Astrocyte of the cerebellum (primary cell): ENCODE measurements at places on chromosomes 13 and 19.

GRCh38 chr13:81207231-81207630, 866.3 kb upstream of the SPRY2 start:
- DNase-seq, result no peak

DNA sequence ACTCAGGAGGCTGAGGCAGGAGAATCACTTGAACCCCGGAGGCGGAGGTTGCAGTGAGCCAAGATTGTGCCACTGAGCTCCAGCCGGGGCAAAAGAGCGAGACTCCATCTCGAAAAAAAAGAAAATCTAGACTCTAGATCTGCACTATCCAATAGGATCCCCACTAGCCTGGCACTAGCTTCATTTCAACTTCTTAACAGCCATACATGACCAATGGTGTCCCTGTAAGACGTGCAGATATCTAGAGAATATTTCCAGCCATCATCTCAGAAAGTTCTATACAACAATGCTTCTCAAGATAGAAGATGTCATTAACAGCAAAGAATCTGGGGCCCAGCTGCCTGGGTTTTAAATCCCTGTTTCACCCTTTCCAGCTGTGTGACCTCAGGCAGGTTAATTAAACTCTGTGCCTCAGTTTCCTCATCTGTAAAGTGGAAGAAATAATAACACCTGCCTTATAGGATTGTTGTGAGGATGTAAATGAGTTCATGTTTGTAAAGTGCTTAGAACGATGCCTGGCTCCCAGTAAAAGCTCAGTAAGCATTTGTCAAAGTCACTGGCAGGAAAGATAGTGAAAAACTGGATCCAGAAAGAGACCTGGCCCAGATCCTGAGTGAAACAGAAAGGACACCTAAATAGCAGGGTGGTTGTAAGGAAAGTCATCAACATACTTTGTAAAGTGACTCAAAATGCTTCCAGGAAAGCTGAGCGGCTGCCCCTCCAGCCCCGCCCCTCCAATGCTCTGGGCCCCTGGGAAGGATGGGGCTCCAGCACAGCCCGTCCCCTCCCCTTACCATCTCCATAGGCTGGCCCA, 13.5 kb downstream of the WIZ start:
- DNase-seq, result no peak

- no peak for DNase-seq
These were observed 123.8 kb downstream of the STK24 start for GRCh38 chr13:98452851-98453843.

DNA sequence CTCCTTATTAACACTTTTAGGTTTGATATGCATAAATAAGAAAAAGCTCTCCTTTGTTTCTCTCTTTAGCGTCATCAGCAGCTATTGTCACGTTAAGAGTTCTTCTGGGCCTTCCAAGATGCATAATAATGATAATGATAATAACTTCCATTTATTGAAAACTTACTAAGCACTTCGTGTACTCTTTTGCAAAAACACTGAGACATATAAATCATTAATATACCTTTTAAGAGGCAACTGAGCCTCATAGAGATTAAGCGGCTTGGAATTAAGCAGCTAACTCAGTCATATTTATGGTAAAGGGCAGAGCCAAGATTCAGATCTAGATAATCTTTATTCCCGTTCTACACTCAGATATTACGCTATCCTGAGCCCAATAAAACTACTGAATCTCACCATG, 1105.1 kb downstream of the OLFM4 start:
- no peak for DNase-seq

GRCh38 chr13:74895042-74895796, 586.8 kb downstream of the TBC1D4 start:
- no peak for DNase-seq

- no peak for DNase-seq
These were observed 384.2 kb downstream of the SLITRK1 start for GRCh38 chr13:83498045-83498444.

- peak; percentile 60 for DNase-seq
These were observed 5.3 kb downstream of the DHPS start for GRCh38 chr19:12676384-12676792.

GRCh38 chr19:58374200-58374599, 6.6 kb downstream of the ZNF837 start:
- no peak for DNase-seq

DNA sequence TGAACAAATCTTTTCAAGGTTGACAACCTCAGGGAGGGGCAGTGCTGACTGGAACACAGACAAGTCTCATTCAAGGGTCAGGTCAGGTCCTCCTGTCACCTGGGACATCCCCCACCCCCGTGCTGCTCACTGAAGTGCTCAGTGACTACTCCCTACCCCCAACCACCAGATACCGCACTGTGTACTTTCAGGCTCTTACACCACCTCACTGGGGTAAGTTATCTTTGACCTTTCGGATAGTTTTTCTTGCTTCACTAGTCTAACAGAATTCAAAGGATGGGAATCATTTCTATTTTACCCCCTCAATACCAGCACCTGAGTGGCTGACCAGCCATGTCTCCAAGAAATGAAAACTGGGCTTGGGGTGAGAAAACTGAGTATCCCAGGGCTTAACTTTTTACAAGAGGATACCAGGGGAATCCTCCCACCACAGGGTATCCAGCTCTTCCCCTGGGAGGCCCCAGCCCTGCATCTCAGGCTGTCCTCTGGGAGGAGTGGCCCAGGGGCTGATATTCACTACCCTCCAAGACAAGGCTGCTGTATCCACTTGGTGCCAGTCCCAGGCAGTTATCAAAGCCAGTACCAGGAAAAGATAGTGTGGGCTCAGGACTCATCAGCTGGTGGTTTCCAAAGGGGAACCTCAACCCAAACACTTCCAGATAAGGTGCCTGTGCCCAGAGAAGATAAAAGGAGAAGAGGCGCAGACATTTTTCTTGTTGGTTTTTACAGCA, 2.1 kb downstream of the ZNF563 start:
- DNase-seq, result no peak

DNA sequence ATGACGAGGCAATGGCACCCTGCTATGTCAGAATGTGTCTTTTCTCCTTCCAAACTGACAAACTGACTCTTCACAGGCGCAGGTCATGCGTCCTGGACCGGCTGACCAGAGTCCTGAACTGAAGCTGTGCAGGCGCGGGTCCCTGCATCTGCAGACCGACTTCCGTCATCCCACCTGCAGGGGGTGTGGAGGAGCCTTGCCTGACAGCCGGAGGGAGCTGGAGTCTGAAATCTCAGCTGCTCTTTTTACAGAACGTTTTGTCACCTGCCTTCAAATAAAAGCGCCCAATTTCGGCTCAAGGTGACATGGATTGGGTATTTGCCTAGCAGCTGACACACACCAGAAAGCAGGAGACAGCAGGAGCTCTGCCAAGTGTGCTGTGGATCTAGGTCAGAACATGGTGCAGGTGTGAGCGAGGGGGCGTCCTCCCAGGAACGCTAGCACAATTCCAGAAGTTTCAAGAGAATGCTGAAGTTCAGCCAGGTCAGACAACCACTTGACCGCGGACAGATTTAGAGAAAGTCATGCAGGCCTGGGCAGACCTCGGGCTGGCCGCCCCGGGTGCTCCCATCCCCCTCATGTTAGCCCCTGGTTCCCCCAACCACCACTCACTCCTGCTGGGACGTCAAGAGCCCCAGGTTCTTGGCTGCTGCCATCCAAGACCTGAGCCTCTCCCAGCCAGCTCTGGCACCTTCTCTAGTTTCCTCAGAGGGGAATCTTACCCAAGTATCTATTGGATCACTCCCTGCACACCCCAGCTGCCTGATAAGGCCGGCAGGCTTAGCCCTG, 32.8 kb downstream of the ELL start:
- no peak for DNase-seq

DNA sequence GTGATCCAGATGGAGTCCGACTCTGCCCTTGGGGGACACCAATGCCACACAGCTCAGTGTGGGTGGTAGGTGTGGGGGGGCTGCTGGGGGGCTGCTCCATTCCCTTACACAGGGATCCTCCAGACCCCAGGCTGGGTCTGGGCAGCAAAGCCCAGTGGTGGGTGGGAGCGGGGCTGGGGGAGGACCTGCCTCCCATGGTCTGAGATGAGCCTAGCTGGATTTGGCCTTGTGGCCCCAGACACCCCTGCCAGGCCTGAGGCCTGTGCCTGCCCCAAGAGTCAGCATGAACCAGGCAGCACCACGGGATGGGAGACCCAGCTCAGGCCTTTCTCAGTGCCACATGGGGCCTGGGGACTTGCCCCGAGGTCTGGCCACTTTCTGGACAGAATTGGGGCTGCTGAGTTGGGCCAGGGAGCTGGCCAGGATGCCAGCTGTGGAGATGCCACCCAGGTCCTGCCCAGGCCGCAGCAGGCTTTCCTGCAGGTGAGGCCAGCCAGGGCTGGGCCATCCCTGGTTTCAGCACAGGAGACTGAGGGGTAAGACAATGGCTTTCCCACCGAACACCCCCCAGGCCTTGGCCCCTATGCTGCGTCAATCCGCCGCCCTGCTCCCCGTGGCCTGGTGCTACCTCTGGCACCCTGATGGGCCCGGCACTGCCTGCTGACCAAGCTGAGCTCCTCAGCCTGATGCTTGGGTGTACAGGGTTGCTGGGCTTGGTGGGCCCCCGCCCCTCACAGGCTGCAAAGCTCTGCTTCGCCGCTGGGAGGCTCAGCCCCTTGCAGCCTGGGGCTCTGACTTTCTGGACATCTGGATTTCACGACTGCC, 24.2 kb downstream of the CEBPG start:
- no peak for DNase-seq

DNA sequence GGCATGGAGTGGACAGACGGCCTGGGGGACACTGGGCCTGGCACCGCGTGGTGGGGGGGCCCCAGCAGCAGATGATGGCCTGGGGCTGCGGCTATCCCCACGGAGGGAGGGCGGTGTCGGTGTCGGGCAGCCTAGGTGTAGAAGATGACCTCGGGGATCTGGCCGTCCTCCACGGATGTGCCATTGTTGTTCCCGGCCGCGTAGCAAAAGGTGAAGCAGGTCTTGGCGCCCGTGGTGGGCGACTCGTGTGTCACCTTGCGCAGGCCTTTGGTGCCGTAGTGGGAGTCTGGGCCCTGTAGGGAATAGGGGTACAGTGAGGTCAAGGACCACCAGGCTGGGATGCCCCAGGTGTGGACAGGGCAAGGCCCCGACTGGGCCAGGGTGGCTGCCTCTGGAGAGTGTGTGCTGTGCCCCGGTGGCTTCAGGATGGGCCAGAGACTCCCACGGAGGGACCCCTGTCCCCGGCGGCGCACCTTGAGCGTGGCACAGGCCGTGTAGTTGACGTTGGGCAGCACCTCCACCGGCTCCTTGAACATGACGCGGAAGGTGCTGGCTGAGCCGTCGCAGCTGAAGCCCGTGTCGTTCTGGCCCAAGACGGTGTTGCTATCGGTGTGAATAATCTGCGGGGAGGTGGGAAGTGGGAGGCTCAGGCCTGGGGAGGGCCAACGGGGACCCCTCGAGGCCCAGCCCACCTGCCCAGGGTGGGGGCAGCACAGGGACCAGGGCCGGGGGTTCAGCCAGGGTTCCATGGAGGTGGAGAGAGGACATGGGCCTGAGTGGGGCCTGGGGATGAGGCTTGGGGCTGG, 29.0 kb downstream of the BTBD2 start:
- no peak for DNase-seq

- DNase-seq, result peak; percentile 12
These were observed 7.2 kb upstream of the ZNF606 start for GRCh38 chr19:58009666-58010301.

- DNase-seq, result no peak
These were observed 32.9 kb downstream of the ZNF701 start for GRCh38 chr19:52602941-52603340.

DNA sequence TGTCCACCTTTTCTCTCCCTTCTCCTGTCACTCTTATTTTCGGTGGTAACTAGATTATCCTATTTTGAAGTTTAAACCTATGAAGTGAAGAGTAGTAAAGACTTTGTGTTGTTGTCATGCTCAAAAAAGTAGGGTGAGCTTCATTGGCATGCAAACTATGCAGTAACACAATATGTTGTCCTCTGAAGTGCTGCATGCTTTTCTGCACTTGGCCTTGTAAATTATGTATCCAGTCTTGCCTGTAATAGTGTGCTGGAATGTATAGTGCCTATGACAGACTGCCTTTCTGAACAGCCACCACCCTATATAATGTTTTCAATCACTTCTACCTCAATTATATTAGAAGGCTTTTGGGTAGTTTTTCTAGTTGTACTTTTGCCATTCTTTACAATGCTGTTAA, 1198.2 kb upstream of the PCDH20 start:
- no peak for DNase-seq

- no peak for DNase-seq
These were observed 122.5 kb downstream of the CDK8 start for GRCh38 chr13:26376430-26376829.

DNA sequence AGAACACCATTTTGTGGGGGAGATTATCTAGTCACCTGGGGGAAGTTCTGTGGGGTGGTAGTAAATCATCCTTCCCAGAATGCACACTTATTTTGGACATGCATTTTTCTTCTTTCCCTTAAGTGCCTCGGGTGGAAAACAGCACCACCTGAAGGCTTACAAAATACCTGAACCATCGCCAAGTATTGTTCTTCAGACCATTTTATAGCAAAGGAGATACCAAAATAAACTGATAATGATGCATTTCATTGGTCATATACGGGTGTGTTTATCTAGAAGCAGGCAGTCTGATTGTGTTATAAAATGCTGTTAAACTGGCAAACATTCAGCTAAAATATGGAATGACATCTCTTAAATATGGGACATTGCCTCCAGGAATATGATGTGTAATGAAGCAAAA, 1034.7 kb downstream of the SLITRK1 start:
- no peak for DNase-seq

DNA sequence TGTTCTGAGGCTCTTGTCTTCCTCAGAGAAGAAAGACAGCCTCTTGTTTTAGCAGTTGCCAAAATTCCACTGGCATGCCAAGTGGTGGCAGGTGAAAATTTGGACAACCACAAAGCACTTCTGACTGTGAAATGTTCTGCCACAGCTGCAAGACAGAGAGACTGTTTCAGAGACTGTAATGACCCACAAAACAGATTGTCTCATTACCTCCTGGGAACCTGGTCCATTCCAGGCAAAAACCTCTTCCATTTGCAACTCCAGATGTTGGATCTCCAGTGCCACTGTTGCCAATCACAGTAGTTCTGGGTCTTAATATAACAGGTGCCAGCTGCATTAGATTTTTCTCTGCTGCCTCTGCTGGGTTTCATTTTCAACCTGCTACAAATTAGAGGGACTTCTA, 911.5 kb downstream of the UQCRFS1 start:
- no peak for DNase-seq

DNA sequence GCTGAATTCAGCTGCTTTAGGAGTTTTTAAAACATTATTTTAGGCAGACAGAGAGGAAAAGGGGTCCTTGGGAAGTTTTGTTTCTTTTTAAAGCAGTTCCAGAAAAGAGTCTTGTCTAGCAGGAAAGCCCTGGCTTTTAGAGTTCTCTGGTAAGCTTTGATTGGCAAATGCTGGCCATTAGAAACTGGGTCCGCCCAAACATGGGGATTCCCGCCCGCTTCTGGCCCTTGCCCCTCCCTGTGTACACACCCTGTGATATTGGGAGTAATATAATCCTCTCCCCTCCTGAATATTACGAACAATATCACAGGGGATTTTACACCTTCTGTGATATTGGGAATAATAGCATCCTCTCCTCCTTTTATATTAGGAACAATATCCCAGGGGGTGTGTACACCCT, 58.9 kb downstream of the ERICH4 start:
- DNase-seq, result no peak

DNA sequence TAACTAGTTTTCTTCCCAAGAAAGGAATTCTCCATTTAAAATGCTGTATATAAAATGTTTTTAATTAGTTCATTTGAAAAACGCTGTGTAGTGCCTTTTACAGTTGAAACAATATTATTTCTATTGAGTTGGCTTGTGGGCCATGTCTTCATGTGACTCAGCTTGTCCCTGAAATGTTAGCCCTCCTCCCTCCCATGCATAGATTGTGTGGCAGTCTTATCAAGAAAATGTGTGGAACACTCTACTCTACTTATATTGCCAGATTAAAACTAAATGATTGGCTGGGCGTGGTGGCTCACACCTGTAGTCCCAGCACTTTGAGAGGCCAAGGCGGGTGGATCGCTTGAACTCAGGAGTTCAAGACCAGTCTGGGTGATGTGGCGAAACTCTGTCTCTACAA, 33.4 kb downstream of the TFDP1 start:
- no peak for DNase-seq
